ENCODE measurements at places on chromosomes 3 and 15. TPM values are rescaled to one million over a fixed set of nuclear protein-coding genes. Genes with fewer than 3 reads are reported as not detected.

DNA sequence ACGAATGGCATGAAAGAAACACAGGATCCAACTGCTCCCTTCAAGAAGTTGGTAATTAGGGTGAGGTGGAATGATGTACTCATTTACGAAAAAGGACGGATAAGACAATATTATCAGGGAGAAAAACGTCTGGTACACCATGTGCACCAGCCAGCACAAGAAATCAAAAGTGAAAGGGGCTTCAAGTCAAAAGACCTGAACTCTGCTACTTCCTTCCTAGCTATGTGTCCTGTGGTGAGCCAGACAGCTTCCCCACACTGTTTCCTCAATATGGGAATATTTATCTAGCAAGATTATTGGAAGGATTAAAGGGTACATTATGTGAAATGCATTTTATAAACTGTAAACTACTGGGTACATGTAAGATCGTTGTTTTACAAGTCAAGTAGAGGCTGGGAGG, 33.9 kb downstream of the RAB27A start:
- peak; percentile 10 for DNase-seq

GRCh38 chr15:36722555-36722954, 143.1 kb downstream of the CDIN1 start:
- no peak for DNase-seq

DNA sequence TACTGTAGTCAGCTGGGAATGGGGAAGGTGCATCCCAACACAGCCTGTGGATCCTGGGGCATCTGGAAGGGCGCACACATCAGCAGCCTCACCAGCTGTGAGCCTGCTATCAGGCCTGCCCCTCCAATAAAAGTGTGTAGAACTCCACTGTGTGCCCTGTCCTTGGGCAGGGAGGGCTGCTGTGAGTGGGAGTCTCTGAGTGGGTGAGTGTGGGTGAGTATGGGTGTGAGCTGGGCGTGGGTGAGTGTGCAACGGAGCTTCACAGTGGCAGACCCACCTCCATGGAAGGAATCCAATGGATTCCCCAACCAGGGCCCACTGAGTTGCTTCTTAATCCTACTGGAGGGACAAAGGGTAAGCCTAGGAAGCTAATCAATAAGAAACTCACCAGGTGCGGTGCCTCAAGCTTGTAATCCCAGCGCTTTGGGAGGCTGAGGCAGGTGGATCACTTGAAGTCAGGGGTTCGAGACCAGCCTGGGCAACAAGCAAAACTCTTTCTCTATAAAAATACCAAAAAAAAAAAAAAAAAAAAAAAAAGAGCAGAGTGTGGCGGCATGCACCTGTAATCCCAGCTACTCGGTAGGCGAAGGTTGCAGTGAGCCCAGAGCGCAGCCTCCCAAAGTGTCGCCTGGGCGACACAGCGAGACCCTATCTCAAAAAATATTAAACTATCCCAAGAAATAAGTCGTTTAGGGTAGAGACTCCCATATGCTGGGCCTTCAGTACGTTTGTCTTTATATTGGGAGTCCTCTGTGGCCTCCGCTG, 555 bp upstream of the RCCD1 start:
- DNase-seq = no peak

- DNase-seq = peak; percentile 94
Observed at GRCh38 chr3:138921316-138922292, 25.3 kb downstream of the FOXL2 start.

DNA sequence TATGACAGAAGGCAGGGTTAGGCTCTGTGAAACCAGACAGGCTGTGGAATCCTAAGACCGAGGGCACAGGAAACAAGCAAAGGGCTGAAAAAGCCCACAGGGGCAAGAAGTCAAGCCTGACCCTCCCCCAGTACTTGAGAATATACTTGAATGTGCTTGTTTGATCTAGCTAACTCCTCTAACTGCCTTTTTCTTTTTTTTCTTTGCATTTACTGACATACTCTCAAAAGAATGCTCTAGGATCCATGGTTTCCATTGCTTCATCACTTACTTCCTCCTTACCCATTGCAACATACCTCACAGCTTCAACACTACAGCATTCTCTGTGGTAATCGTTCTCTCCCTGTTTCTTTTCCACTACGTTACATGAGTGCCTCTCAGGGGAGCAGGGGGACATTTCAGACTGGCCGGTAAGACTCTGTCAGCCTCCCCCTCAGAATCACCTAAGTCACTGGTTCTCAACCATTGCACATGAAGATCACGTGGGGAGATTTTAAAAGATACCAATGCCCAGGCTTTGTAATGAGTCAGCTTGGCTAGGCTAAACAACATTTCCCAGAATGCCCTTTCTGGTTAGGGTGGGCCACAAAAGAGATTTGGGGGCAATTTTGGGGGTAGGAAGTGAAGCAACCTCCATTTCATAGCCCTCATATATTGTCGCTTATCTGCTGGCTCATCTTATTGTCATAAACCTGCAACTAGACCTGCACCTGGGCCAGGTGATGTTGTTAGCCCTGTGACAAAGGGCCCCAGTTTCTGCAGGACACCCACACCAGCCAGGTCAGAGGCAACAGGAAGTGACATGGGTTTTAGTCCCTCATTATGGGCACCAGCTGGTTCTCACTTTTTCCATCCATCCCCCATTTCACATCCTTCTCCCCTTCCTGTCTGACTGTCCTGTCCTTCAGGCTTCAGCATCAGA, 24.6 kb upstream of the RSL24D1 start:
- peak; percentile 96 for DNase-seq

GRCh38 chr15:98514034-98514622, 134.2 kb upstream of the IGF1R start:
- no peak for DNase-seq

The CNTN6 gene
- not detected for total RNA-seq

The PLCL2 gene
- 11.5 TPM for total RNA-seq

The LRRIQ4 gene
- not detected for total RNA-seq

The IL17RB gene
- total RNA-seq = not detected
